ENCODE measurements at places on chromosomes 6 and 20.

GRCh38 chr6:148855744-148856143, 108.9 kb downstream of the UST start:
- no peak for DNase-seq

DNA sequence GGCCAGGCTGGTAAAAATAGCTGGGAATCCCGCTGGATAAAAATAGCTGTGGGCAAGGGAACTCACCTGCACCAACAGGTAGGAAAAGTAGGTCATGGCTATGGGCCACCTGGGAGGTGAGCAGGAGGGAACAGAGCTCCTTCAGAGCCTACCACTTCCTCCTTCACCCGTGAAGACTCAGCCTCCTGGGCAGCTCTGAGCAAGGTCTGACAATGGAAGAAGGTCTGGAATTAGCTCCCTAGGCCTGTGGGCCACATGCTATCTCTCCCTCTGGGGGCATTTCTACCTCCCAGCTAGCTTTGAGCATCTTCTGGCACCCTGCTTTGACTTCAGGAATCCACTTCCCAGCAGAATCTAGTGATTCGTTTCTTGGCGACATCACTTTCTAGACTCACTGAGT, 153.9 kb downstream of the MRPL14 start:
- no peak for DNase-seq

- no peak for DNase-seq
Observed at GRCh38 chr20:37228082-37228481, 33.5 kb downstream of the GHRH start.

- DNase-seq: no peak
Observed at GRCh38 chr6:129671442-129672340, 38.3 kb downstream of the ARHGAP18 start.

DNA sequence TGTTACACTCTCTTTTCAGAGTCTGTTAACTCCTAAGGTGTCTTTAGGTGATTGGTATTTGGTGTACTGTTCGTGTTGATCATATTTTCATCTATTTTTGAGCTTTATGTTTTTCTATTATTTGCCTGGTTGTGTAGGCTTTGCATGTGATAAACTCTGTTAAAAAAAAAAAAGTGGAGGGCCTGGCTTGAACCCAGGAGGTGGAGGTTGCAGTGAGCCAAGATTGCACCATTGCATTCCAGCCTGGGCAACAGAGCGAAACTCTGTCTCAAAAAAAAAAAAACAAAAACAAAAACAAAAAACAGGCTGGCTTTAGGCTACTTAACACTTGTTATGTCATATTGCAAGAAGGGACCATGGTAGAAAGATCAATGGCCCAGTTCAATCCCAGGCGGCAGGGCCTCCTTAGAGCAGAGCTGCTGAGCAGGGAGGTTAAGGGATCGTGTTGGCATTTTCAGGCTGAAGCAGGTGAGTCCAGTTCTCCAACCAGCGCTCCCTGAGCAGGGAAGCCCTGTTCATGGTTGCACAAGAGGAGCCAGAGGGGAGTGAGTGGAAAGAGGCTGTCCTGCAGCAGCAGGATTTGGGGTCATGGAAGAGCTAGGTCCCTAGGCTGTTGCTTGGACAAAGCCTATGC, 8.5 kb downstream of the PYGB start:
- DNase-seq: no peak

- no peak for DNase-seq
Observed at GRCh38 chr6:16078064-16078463, 50.8 kb upstream of the MYLIP start.
